ENCODE measurements at places on chromosomes 6 and 20.

- no peak for DNase-seq
Measured at GRCh38 chr6:165701564-165702354, 38.7 kb upstream of the PDE10A start.

DNA sequence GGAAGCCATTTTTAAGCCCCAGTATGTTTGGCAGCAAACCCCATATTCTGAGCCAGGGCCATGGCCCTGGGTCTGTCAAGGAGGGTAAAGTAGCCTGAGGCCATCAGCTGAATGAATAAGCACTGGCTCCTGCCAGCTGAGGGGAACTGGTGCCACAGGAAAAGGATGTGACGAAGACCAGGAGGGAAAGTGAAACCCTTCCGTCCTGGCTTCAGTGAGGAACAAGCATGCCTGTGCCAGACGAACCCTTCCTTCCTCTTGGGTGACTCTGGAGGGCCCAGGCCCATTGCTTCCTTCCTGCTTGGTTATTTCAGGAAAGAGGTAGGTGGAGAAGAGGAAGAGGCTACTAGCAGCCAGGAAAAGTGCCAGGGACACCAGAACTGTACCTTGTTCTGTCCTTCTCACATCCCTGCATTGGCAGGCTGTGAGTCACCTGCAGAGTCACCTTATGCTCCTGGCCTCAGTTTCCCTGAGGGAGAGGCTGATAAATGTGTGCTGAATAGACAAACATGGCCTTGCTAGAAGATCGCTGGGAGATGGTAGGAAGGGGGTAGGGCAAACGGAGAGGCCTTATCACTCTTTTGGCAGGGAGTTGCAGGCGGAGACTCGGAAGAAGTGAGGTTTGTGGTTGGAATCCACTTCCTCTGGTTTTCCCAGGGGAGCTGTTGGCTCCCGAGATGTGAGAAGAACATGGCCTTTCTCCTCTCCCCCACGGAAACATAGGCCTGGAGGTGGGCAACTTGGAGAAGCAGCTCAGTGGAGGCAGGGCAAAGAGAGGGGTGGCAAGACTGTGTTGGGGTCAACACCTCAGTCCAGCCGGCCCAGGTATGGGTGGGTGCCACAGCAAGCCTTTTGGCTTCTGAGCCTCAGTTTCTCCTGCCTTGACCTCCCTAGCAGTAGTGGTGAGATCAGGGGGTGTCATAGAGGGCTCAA lies 37.4 kb downstream of the COX4I2 start:
- DNase-seq: peak; percentile 55

GRCh38 chr6:124679387-124679786 lies 282.9 kb upstream of the RNF217 start:
- no peak for DNase-seq

DNA sequence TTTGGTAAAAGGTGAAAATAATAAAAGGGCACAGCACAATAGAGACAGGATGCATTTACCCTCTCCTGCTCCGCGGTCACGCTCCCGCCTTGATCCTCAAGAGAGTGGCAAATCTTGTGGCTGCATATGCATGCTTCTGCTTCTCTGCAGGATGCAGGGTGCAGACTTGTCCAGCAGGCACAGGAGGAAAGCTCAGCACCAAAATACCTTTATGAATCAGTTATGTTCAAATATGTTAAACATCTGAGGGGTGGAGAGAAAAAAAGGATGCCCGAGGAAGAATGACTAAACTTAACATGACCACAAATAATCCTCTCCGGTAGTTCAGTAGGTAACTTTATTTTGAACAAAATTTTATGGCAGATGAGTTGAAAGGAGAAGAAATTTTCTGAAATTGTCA lies 366.1 kb upstream of the SOX4 start:
- no peak for DNase-seq

- no peak for DNase-seq
Measured at GRCh38 chr6:91437315-91437729, 850.5 kb upstream of the MAP3K7 start.

- DNase-seq: no peak
Measured at GRCh38 chr6:35533981-35534380, 21.3 kb upstream of the TULP1 start.
